Activated T-helper 2 cell treated with anti-CD3 and anti-CD28 coated beads, Interferon-gamma antibody, Interleukin-2, Interleukin-4, amounts not matched to agents 10 μg/mL and 5 μg/mL and 100 μg/mL, durations not matched to agents 14 hours and 24 hours and 36 hours (primary cell): ENCODE measurements at places on chromosomes 2 and 18. TPM values are rescaled to one million over a fixed set of nuclear protein-coding genes. Genes with fewer than 3 reads are reported as not detected.

Gene DNAJC5G
- total RNA-seq = not detected in 2 replicates

Gene SIX2
- total RNA-seq = not detected in 2 replicates

Gene PEX13
- 17.9 and 21.6 TPM in 2 replicates for total RNA-seq

Gene NDUFAF7
- 19.8 and 21.2 TPM in 2 replicates for total RNA-seq

Gene SERPINB2
- not detected in 2 replicates for total RNA-seq

Gene HOXD13
- total RNA-seq = not detected in 2 replicates

Gene ARMC9
- 2.5 and 3.3 TPM in 2 replicates for total RNA-seq

Gene ATP6V1B1
- not detected in 2 replicates for total RNA-seq

Gene BCL2
- 76.1 and 79.0 TPM in 2 replicates for total RNA-seq

Gene CCDC74B
- total RNA-seq = 0.94 and 1.1 TPM in 2 replicates

Gene COBLL1
- total RNA-seq = 0.11 and 0.14 TPM in 2 replicates

Gene INHA
- not detected in 2 replicates for total RNA-seq

Gene RUFY4
- 0.39 TPM in 1 of 2 replicates, not detected in the other for total RNA-seq

Gene SERPINB3
- not detected in 2 replicates for total RNA-seq

Gene HOXD12
- not detected in 2 replicates for total RNA-seq

Gene CCL20
- total RNA-seq = 1.4 and 2.0 TPM in 2 replicates

Gene SERPINB4
- not detected in 2 replicates for total RNA-seq

Gene MERTK
- total RNA-seq = 1.0 and 1.4 TPM in 2 replicates

Gene VWA3B
- total RNA-seq = not detected in 2 replicates

Gene AKAIN1
- total RNA-seq = not detected in 2 replicates

Gene XIRP2
- total RNA-seq = not detected in 2 replicates

Gene EPG5
- total RNA-seq = 17.1 and 17.4 TPM in 2 replicates

Gene ANKRD30B
- not detected in 2 replicates for total RNA-seq

Gene UGT1A3
- total RNA-seq = not detected in 2 replicates

Gene FSHR
- total RNA-seq = not detected in 2 replicates

Gene MSH2
- 66.2 and 66.7 TPM in 2 replicates for total RNA-seq

Gene GPR35
- total RNA-seq = 24.9 and 27.4 TPM in 2 replicates

Gene EIPR1
- 46.4 and 54.3 TPM in 2 replicates for total RNA-seq

Gene CD8A
- total RNA-seq = 1.8 and 2.8 TPM in 2 replicates

Gene GALNT5
- not detected in 2 replicates for total RNA-seq

Gene GAREM2
- 3.9 and 5.9 TPM in 2 replicates for total RNA-seq

Gene MROH2A
- not detected in 2 replicates for total RNA-seq

Gene SNORC
- total RNA-seq = 1.9 and 3.2 TPM in 2 replicates

Gene PLGLB2
- 2.0 and 2.5 TPM in 2 replicates for total RNA-seq

Gene LNPK
- total RNA-seq = 50.3 and 51.9 TPM in 2 replicates

Gene LYPD6
- not detected in 2 replicates for total RNA-seq

Gene HOXD4
- not detected in 2 replicates for total RNA-seq

Gene FBXO41
- total RNA-seq = 25.3 and 25.7 TPM in 2 replicates

Gene MAPRE2
- total RNA-seq = 42.7 and 44.6 TPM in 2 replicates

Gene NYAP2
- total RNA-seq = not detected in 2 replicates

Gene SKA1
- total RNA-seq = 23.5 and 23.6 TPM in 2 replicates

Gene FOSL2
- 146 and 156 TPM in 2 replicates for total RNA-seq
